ENCODE measurements at places on chromosomes 12 and 14.

DNA sequence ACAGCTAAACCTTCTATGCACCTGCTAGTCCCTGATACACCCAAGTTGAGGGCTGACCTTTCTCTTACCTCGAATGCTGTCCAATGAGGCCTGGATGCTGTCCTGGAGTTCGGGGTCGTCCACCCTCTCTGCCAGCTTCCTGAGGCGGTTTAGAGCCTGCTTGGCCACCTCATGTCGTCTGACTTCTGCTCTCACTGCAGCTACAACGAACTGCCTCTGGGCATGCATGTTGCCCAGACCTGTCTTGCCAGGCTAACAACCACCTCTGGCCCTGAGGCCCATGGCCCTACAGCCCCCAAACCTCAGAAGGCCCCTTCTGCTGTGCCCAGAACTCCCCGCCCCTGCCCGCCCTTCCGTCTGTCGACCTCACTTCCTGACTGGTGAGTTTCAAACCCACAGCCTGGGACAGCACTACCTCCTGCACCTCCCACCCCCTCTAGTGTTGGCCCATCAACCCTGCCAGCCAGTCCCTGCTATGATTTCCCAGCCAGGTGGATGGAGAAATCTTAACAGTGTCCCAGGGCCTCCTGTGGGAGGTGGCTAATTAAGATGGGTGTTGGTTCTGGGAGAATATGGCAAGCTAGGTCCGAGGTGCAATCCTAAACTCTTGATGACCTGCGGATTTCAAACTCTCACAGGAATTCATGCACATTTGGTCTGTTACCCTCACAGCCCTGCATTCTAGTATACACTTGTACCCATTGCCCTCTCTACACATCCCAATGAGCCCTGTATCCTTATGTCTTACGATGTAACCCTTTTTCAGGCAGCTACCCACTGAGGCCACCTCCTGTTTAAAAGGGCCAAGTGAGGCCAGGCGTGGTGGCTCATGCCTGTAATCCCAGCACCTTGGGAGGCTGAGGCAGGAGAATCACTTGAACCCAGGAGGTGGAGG is 2.7 kb upstream of the TSPAN31 start:
- no peak for DNase-seq

DNA sequence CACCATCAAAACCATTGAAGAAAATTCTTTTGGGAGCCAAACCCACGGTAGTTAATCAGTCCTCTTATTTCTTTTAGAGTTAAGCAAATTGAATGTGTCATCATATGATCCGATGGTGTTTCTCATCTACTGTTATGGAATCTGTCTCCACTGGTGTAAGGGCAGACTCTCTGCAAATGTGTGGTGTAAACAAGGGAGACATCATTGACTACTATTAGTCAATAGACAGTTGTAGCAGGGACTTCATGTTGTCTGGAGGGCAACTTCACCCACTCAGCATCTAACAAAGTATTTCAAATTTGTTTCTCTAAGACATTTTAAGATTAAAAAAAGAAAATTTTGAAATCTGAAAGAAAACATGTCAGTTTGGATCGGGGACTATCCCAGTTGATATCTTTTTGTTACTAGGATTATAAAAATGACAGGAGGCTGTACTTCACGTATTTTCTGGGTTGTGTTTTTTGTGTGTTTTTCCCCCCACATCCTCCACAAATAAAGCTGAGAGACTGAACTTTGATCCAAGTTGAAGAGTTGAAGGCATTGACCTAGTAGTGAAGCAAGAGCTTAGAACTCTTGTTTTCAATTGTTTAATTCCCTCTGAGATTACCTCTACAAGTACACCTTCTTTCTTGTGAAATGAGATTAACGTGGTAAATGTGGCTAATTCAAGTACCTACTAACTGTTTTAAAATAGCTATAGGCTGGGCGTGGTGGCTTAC is 4.0 kb downstream of the GOLGA5 start:
- no peak for DNase-seq

GRCh38 chr14:89688507-89689211 is 265.9 kb downstream of the EFCAB11 start:
- DNase-seq, result no peak

- no peak for DNase-seq
Observed at GRCh38 chr12:107374161-107374840, 281.0 kb upstream of the CRY1 start.

GRCh38 chr14:75013290-75013689 is 10.6 kb downstream of the EIF2B2 start:
- no peak for DNase-seq

DNA sequence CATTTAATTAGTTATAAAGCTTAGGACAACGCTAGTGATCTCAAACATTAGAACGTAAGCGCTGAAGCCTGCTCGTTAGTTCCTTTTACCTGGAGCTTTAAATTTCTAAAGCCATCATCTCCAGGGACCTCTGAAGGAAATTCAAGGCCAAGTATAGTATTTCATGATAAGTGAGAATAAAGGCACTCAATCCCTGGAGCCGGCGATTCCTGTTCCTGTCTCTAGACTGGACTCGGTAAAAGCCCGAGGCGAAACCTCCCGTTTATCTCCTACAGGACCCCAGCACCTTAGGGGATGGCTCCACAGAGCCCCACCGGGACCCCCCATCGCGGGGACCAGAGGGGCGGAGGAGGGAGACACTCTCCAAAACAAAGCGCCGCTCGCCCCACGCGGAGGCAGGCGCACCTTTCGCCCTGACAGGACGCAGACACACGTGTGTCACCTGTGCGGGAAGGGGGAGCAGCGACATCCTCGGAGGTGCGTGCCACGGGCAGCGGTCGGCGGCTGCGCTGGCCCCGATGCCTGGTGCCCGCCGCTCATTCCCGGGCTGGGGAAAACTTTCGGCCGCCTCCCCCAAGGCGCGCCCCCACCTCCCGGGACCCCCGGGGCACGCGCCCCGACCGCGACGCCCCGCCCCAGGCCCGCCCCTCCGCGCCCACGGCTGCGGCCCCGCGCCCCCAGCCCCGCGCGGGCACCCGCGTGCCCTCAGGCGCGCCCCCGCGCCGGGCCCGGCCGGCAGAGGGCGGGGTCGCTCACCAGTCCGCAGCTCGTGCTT is 678 bp downstream of the RPS6KA5 start:
- DNase-seq, result no peak

DNA sequence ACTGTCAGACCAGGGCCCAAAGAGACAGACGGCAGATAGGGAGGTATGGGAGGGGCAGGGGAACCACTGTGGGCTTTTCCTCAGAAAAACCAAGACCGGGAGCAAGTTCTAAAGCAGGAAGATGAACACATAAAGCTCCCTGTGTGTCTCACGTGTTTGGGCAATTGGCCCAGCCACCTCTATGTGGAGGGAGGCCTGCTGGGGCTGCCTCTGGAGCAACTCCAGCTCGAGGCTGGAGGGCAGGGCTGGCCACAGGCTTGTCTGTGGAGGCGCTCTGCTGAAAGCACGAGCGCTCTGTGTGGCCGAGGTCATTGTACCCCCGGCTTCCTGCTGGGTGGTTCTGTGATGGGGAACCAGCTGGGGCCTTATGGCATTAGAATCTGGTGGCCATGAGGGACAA is 36.4 kb downstream of the TRAFD1 start:
- DNase-seq, result no peak

GRCh38 chr12:90953956-90954421 is 987 bp downstream of the CCER1 start:
- peak; percentile 41 for DNase-seq

DNA sequence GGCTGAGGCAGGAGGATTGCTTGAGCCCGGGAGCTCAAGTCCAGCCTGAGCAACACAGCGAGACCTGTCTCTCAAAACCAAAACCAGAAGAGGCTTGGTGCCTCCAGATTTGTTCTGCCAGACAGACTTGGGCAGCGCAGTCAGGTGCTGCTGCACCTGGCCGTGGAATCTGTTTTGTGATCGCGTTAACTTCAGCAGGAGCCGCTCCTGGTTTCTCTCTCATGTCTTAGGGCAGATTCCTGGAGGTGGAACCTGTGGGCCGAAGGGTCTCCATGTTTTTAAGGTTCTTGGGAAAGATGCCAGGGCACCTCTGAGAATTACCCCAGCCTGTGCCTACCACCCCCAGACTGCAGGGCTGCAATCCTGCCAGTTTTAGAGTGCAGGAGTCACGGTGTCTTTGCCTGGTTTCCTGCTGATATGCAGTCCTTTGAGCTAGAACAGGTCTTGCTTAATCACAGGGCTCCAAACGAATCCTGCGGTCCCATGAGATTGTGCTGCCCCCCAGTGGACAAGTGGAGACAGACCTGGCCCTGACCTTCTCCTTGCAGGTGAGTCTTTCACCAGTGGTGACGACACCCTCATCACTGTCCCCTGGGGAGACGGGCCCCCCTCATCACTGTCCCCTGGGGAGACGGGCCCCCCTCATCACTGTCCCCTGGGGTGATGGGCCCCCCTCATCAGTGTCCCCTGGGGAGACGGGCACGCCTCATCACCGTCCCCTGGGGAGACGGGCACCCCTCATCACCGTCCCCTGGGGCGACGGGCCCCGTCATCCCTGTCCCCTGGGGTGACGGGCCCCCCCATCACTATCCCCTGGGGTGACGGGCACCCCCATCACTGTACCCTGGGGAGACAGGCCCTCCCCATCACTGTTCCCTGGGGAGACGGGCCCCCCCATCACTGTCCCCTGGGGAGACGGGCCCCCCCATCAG is 37.6 kb downstream of the PACS2 start:
- DNase-seq, result peak; percentile 90

- no peak for DNase-seq
Observed at GRCh38 chr14:37972941-37973887, 234.5 kb upstream of the SSTR1 start.

- no peak for DNase-seq
Observed at GRCh38 chr12:107641154-107641553, 44.4 kb upstream of the PWP1 start.

DNA sequence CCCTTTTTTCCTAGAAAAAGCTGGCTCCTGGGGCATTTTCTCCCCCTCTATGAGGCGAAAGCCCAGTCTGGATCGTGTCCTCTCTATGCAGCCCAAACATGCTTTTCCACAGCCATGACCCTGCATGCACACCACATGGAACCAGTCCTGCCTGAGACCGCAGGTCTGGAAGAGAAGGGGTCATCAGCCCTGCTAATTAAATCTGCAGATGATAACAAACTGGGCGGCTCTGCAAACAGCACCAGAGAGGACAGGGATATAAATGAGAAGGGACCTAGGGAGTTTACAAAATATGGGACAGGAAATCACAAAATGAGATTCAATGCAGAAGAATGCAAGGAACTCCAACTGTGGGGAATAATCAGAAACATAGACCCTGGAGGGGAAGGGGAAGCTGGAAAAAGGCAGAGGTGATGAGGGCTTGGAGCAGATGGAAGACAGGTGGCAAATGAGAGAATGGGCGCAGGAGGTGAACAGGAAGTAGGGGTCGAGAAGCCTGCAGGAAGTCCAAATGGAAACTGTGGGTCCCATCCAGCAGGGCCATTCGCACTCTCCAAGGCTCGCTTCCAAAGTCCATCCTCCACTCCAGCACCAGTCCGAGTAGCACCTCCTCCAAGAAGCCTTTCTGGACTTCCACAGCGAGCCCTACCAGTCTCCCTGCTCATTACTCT is 76.3 kb downstream of the ANO2 start:
- no peak for DNase-seq

DNA sequence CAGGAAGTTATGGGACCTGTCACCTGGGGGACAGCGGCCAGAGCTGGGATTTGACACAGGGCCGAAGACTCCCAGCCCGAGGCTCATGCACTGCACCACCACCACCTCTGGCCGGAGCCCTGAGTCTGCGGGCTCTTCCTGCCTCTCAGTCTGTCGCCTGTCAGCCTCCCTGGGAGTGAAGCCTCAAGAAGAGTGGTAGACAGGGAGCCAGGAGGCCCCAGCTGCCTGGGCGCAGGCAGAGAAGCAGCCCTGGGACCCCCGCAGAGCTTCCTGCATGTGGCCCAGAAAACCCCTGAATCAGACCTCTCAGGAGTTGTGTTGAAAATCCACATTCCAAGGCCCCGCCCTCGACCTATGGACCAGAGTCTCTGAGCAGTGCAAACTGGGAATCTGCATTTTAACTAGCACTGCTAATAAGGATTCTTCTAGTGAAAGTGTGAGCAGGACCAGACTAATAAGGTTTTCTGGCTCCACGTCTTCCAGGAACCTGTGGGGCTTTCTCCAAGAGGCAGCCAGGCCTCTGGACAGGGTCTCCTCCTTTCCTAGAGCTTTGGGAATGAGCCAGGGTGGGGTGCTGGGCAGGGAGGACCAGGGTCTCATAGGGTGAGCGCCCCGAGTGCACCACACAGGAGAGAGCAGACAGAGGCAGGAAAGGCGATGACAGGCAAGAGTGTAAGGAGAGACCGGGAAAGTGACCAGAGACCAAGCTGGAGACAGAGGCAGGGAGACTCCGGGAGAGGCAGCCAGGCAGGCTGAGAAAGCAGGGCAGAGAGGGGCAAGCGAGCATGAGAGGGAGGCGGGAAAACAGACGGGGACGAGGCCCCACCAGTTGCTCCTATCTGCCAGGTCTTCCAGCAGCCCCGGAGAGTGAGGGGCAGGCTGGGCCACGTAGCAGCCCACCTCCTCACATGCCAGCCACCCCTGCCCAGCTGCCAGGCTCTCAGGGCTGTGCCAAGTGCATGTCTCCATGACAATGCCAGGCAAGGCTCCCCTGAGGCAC is 112.4 kb downstream of the BCL11B start:
- no peak for DNase-seq

DNA sequence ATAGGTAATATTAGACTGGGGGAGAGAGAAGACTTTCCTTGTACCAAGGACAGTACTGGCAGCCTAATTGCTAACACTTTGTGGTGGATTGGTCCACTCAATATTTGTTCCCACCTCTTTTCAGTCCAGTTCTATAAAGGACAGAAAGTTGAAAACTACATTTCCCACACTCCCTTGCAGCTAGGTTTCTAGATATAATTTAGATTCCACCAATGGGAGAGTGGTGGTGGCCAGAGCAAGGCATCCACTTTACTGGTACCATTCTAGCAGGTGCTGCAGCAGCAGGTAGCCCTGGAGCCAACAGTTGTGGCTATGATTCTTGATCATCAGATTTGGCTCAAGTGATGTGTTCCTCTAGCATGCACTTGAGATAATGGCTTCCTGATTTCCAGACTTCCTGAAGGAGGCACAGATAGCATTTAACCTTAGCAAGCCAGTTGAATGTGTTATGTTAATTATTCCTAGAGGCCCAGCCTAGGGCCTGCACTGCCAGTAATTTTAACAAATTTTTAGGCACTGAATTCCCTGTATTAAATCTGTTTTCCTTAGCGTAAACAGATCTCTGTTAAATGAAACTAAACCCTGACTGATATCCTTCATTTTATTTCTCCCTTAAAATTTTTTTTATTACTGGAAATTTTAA is 24.4 kb downstream of the SLC38A1 start:
- DNase-seq, result no peak

- no peak for DNase-seq
Observed at GRCh38 chr12:6367969-6368892, 7.1 kb downstream of the SCNN1A start.

DNA sequence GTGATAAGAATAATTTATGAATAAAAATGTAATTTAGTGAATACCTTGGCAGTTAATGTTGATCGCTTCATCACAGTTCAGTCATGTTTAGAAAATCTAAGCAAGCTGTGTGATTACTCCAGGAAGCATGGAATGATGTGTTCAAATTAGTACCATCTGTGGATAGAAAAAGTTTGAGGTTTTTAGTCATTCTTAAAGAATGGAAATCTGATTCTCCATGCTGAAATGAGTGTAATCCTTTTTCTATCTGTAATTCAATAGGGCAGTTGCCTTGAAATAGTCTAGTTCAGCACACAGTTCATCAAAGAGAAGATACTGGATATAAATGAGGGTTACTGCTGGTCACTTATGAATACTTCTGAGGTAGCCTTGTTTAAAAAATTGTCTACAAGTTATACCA is 127.2 kb upstream of the MYF6 start:
- no peak for DNase-seq

GRCh38 chr12:42161529-42161928 is 16.9 kb upstream of the GXYLT1 start:
- no peak for DNase-seq

Data from glutamatergic neuron (in vitro differentiated cells).